ENCODE measurements at places on chromosomes 11 and 22. TPM values are rescaled to one million over a fixed set of nuclear protein-coding genes. Genes with fewer than 3 reads are reported as not detected.

The UBQLNL gene
- polyA plus RNA-seq, result 1.8 TPM

The IGF2 gene
- polyA plus RNA-seq, result not detected

The CBLIF gene
- not detected for polyA plus RNA-seq

The APOA1 gene
- 0.56 TPM for polyA plus RNA-seq

The PHOX2A gene
- not detected for polyA plus RNA-seq

The ARHGAP32 gene
- polyA plus RNA-seq, result 4.4 TPM

The CNTN5 gene
- polyA plus RNA-seq, result not detected

The NOX4 gene
- polyA plus RNA-seq, result not detected

The NLRP14 gene
- 0.04 TPM for polyA plus RNA-seq

The FJX1 gene
- 0.03 TPM for polyA plus RNA-seq

The GRM5 gene
- not detected for polyA plus RNA-seq

The OR8B8 gene
- not detected for polyA plus RNA-seq

The SERPINH1 gene
- polyA plus RNA-seq, result 4.1 TPM

The PAX6 gene
- polyA plus RNA-seq, result not detected

The NF2 gene
- 9.2 TPM for polyA plus RNA-seq

The PDE2A gene
- polyA plus RNA-seq, result 0.88 TPM

The P2RY6 gene
- polyA plus RNA-seq, result 0.04 TPM

The HTR3A gene
- 5.6 TPM for polyA plus RNA-seq

The HEPN1 gene
- not detected for polyA plus RNA-seq

The YIF1A gene
- polyA plus RNA-seq, result 95.0 TPM

The PLAAT5 gene
- polyA plus RNA-seq, result not detected

The GAL3ST1 gene
- 0.70 TPM for polyA plus RNA-seq

The OR51I1 gene
- 0.31 TPM for polyA plus RNA-seq

The SHISAL1 gene
- not detected for polyA plus RNA-seq

The DEFB131B gene
- not detected for polyA plus RNA-seq

The MS4A1 gene
- 5,160 TPM for polyA plus RNA-seq

Data from B cell (primary cell).